ENCODE measurements at places on chromosomes 5 and 9.

DNA sequence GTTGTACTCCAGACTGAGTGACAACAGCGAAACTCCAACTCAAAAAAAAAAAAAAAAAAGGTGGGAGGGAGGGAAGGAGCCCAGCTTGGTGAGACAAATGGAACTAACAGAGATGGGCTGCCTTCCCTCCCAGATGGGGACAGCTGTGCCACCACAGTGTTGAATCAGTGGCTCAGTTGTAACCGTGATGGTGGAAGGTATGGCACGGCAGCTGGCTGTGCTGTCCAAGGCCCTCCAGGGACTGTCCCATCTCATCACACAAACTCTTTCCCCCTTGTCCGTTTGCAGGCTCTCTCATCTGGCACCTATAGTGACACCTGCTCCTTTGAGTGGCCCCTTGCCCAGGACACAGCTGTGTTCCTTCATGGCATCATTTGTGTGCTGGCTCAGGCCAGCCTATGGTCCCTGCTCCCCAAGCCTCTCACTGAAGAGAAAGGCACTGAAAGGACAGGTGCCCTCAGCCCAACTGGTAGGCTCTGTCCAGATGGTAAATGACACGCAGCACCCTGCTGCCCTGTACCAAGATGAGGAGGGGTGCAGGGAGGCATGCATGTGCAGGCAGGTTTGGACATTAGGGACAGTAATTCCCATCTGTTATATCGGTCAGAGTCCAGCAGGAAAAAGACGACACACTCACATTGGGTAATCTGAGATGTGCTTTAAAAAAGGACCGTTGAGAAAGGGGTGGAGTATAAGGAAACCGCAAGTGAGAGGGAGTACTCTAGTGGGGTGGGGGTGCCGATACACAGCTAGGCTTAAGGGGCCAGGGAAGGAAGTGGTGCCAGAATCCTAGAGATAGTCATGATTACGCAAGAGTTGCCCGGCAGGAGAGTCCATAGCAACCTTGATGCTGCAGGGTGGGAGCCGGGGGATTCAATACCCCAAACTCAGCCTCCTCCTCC is 4.3 kb downstream of the SMIM33 start:
- DNase-seq: no peak

DNA sequence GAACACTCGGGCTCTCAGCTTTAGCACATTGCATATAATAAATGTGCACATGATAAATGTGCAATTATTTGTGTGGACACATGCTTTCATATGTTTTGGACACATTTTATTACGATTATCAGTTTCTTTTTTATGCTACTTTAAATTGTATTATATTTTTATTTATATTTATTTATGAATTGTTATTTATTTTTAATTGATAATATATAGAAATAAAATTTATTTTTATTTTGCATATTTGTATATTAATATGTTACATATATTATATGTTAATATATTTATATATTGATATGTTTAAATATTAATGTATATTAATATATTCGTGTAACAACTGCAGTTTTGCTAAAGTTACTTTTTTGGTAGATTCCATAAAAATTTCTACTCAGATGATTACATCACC is 454.8 kb upstream of the CDH10 start:
- DNase-seq: no peak

GRCh38 chr9:123087359-123087888 is 54.0 kb downstream of the GPR21 start:
- no peak for DNase-seq

GRCh38 chr9:129701054-129701453 is 35.6 kb downstream of the PRRX2 start:
- DNase-seq: no peak

DNA sequence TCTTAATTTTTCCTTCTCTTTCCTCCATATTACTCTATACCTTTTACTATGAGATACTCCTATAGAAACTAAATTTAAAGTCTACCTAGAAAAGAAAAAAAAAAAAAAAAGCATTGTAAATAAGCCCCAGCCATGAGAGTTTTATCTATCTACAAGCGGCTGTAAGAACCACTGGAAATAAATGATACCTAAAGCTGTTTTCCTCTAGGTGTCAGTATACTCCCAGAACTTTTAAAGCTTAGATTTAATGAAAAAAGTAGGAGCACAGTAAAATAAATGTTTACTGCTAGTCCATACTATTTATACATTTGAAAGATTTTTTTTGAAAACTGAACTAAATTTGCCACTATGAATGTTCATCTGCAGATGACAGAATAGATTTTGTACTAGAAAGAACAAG is 26.2 kb downstream of the TYRP1 start:
- no peak for DNase-seq

- no peak for DNase-seq
These were observed 38.7 kb downstream of the VCAN start for GRCh38 chr5:83510260-83510659.

DNA sequence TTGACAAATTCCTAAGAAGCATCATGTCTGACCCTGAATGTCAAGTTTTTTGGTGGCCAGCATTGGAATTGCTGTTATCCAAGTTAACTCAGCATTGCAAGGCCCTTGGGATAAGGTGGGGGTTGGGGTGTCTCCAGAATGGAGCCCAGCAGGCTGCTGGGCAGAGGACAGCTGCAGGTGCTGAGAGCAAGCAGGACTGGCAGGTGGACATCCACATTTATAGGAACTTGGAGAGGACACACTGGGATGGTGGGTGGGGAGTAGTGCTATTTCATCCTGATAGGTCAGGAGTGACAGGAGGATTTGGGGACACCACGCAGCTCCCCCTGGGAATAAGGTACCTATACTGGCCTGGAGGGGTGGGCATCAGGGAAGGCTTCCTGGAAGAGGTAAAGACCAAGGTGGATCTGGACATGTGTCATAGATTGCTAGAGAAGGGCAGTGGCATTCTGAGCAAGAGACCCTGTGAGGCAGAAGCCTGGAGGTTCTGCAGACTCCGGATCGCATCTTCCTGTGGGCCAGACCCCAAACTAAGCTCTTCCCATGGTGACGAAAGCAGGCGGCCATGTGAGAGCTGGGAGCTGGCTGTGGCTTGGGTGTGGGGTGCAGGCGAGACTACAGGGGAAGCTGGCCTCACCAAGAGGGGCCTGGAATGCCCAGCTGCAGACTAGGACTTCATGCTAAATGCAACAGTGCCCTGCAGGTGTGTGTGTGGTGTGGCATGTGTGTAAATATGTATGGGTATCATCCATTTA is 148.1 kb downstream of the RGS3 start:
- no peak for DNase-seq

DNA sequence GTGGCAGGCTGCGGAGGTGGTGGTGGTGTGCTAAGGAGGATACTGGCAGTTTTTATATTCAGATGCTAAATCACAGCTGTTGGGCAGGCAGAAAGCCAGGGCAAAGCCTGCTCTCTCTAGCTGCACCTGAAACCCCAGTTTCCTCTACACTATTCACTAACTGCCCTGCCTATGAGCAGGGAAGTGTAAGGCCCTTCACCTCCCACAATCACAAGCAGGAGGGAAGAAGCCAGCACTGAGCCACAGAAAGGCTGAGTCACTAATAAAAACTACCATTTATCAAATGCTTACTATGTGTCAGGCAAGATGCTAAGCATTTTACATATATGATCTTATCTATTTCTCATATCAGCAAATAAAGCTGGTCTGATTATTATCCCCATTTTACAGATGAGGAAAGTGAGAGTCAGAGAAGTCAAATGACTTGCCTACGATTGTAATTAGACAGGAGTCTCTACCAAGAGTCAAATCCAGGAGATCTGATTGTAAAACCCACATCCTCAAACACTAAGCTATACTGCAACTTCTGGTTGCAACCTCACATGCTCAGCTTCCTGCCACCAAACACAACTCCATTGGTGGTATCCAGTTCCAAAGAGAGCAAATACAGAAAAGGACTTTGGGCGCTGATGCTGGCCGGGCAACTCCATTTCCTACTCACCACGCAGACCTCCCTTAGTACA is 17.7 kb upstream of the IL6ST start:
- peak; percentile 12 for DNase-seq

DNA sequence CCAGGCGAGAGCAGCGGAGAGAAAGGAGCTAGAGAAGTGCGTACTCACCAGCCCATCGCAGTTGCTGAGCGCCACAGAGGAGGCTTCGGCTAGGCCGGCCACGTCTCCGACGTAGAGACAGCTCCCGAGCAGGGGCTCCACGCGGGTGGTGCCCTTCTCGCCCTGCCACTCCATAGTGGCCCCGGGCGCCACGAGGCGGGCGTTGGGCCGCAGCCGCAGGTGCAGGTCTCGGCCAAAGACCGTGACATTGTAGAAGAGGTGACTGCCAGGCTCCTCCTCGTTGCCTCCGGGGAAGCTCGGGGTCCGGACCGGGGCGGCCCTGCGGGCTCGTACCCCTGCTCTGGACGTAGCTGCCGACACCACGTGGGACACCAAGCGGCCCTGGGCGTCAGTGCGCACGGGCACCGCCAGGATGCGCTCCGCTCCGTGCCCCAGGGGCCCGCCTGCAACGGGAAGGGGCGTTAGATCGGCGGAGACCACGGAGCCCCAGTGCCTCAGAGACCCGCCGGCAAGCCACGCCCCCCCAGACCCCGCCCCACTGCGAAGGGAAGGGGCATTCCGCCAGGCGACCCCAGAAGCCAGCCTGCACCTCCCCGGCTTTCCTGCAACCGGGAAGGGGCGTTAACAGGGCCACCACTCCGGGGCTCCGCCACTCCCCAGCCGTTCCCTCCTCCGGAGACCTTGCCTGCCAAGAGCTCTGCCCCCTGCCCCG is 1.4 kb downstream of the ADAMTS2 start:
- DNase-seq: no peak

GRCh38 chr9:38346811-38347210 is 45.7 kb upstream of the ALDH1B1 start:
- no peak for DNase-seq

DNA sequence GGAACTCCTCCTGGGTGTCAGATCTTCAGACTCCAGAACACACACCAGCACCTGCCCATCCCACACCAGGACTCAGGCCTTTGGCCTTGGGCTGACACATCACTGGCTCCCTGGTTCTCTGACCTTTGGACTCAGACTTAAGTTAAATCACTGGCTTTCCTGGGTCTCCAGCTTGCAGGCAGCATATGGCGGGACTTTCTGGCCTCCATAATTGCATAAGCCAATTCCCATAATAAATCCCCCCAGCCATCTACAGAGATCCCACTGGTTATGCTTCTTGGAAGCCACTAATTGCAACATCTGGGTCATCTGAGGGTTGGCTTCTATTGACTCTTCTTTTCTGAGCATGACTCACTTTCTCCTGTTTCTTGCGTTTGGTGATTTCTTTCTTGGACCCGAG is 80.3 kb upstream of the SARDH start:
- no peak for DNase-seq

DNA sequence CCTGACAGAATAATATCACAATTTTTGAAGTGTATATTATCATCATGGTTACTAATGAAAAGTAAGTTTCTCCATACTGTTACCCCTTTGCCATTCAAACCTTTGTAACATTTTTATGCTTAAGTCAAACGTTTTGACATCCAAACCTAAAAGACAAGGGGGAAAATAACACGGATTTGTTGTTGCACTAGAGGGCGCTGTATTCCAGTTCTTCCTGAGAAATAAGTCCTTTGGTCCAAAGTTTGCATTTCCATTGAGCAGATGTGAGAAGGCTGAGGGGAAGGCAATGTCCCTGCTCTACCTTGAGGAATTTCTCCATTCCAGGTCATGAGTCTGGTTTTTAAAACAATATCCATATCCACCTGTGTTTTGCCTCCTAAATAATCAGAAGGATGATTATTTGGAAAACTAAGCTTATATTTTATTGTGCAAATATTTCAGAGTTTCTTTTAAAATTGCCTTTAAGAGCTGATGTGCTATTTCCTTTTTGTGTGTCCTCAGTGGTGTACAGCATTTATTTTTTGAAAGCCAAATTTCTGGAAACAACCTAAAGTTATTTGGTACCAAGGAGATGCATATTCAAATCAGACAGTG is 9.7 kb downstream of the LECT2 start:
- DNase-seq: peak; percentile 6

DNA sequence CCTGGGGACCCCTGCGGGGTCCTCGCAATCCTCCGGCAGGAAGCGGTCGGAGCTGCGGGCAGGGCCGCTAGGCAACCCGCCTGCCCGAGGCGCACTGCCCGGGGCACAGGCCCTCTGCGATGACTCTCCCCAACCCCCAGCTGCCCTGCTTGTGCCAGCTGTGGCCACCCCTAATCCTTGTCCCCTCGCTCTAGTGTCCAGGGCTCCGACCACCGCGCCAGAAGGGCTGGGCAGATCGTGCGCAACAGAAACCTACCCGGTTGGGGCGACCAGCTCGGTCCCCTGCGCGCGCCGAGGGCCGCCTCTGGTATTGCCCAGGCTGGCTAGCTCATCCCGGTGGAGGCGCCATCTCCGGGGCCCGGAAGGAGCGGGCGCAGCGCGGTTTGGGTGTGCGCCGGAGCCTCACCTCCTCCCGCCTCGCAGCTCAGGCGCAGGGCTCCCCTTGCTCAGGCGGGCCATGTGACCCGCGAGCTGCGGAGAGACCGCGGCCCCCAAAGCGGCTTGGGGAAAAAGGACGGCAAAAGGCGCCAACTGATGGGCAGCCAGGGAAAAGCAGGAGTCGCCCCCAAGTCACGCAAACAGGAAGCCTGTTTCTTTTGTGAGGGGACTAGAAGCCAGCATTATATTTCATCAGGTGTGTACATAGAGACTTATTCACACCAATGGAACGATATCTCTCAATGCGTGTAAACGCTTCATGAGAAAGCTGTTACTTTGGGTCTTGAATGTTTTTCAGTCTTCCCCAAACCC is 46.8 kb upstream of the RNF20 start:
- no peak for DNase-seq

DNA sequence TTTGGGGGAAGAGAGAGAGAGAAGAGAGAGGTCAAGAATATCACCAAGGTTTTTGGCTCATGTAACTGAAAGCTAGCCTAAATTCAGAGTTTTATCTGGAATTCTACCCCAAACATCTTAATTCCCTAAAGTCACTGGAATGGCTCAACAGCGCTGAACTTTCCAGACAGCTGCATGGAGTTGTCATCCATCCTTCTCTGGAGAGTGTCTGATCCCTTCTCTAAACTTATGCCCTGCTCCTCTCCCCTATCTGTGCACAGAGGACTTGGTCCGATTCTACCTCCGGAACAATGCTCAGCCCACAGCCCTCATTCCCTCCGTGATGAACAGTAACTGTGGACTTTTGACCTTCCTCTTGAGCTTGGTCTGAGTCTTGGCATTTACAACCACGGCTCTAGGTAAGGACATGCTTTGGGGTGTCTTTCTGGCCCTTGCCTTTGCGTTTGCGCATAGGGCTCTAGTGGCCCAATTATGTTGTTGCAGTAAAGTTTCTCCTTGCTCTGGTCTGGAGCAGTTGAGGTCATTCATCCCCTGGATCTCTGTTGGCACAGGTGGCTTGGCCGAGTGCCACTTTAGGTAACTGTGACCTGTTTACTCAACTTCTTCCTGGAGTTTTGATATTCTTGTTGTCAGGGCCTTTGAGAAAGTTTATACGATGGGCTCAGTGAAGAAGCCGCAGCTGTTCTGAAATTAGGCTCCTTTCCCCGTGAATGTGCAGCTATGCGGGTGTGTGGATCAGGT is 18.3 kb upstream of the CD180 start:
- no peak for DNase-seq

- peak; percentile 39 for DNase-seq
These were observed 8.0 kb downstream of the B4GALT1 start for GRCh38 chr9:33158843-33159776.

DNA sequence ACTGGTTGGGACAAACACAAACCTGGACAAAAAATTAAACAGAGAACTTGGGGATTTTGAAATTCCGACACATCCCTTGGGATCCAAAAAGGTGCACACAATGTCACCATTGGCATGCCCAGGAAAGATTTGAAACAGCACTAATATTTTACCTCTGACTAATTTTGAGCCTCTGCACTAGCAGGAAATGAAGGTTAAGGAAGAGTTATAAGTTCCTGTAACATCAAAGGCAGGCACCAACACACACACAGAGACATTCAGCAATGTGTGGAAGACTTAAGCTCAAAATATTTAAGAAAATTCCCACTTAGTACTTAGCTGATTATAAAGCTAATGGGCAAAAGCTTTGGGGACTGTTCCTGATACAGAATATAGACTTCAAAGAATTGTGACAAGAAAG is 247.0 kb downstream of the CDH9 start:
- DNase-seq: no peak

All from T-helper 9 cell (primary cell).